ENCODE measurements at places on chromosomes 2 and 18. TPM values are rescaled to one million over a fixed set of nuclear protein-coding genes. Genes with fewer than 3 reads are reported as not detected.

TMEM247 gene
- not detected for total RNA-seq

HOXD4 gene
- not detected for total RNA-seq

UGT1A10 gene
- not detected for total RNA-seq

AQP12A gene
- total RNA-seq, result not detected

CKAP2L gene
- total RNA-seq, result 0.50 TPM

SLC14A1 gene
- 81.0 TPM for total RNA-seq

BOLL gene
- not detected for total RNA-seq

RAPGEF4 gene
- total RNA-seq, result 0.66 TPM

ANKRD30B gene
- 0.50 TPM for total RNA-seq

ADAM23 gene
- 10.6 TPM for total RNA-seq

VIT gene
- total RNA-seq, result 2.3 TPM

SPOPL gene
- 8.6 TPM for total RNA-seq

CREG2 gene
- 0.83 TPM for total RNA-seq

CPLX4 gene
- not detected for total RNA-seq

USP40 gene
- 38.5 TPM for total RNA-seq

RBM44 gene
- total RNA-seq, result 0.58 TPM

TTC27 gene
- 24.0 TPM for total RNA-seq

OTX1 gene
- 0.29 TPM for total RNA-seq

TWIST2 gene
- 297 TPM for total RNA-seq

ALK gene
- under 0.01 TPM for total RNA-seq

PRSS56 gene
- not detected for total RNA-seq

LYPD6B gene
- total RNA-seq, result not detected
